SK-N-DZ (cell line): ENCODE measurements at places on chromosomes 16 and 17.

- peak; percentile 88 for DNase-seq
Measured at GRCh38 chr17:43907998-43908721, 824 bp upstream of the MPP2 start.

DNA sequence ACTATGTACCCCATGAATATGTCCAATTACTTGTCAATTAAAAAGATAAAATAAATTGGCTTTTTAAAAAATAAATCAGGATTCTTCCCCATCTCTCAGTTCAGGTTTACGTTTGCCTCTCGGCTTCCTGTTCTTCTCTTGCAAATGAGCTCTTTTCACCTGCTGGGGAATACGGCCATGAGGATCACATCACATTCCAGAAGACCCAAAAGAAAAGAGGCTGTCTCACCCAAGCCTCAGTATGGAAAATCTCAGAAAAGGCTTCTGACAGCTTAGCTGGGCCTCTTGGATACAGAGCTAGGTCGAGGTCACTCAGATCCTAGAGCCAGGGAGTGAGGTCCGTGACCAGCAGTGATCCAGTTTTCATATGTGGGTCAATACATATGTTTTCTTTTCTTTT, 171.2 kb upstream of the SDK2 start:
- no peak for DNase-seq

- no peak for DNase-seq
Measured at GRCh38 chr16:80704751-80705505, 99.5 kb downstream of the CDYL2 start.

- no peak for DNase-seq
Measured at GRCh38 chr17:55661256-55661758, 61.4 kb downstream of the TMEM100 start.

GRCh38 chr16:28264656-28265055, 27.7 kb upstream of the SBK1 start:
- DNase-seq, result peak; percentile 53

DNA sequence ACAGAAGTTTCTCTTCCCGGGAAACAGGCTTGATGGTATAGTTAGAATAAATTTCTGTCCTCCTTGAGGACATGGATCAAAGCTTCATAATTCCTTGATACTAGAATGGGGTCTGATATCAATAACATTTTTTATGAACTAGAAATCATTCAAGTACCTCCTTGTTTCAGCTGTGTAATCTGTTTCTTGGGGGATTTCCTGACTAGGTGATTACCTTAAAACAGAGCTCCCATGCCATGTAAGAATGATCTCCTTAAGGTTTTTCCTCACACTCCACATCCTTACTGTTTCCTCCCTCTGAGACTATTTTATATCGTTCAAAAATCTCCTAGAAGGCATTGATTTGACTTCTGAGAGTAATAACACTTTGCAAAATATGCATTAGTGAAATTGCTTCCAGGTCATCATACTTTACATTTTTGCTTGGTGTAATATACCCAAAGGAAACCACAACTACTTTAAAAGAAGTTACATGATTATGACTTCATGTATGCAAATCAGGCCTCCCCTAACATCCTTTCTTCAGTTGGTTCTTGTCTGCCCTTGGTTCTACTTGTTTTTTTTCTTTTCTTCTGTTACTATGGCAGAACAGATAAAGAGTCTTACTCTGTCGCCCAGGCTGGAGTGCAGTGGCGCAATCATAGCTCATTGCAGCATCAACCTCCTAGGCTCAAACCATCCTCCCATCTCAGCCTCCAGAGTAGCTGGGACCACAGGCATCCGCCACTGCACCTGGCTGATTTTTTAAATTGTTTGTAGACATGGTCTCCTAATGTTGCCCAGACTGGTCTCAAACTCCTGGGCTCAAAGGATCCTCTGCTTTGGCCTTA, 388.8 kb downstream of the ZFHX3 start:
- DNase-seq, result no peak

DNA sequence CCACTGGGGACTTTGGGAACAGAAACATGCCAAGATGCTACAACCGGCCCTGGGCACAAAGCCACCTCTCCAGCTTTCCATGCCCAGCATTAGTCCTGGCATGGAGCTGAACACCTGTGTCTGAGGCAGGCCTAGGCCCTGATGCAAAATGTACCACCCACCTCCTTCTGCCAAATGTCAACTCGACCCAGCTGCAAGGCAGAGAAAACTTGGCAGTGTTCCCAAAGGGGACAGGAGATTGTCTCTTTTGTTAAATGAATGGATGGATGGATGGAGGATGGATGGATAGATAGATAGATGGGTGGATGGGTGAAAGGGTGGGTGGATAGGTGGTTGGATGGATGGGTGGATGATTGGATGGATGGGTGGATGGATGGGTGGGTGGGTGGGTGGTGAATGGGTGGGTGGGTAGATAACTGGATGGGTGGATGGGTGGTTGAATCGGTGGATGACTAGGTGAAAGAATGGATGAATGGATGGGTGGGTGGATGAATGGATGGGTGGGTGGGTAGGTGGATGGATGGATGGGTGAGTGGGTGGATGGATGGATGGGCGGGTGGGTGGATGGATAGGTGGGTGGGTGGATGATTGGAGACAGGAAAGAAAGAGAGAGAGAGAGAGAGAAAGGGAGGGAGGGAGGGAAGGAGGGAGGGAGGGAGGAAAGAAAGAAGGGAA, 73.4 kb upstream of the TNRC6C start:
- DNase-seq, result no peak

- no peak for DNase-seq
Measured at GRCh38 chr17:83098241-83099085, 19.1 kb downstream of the METRNL start.

- DNase-seq, result no peak
Measured at GRCh38 chr16:14105760-14106375, 34.7 kb downstream of the MRTFB start.

DNA sequence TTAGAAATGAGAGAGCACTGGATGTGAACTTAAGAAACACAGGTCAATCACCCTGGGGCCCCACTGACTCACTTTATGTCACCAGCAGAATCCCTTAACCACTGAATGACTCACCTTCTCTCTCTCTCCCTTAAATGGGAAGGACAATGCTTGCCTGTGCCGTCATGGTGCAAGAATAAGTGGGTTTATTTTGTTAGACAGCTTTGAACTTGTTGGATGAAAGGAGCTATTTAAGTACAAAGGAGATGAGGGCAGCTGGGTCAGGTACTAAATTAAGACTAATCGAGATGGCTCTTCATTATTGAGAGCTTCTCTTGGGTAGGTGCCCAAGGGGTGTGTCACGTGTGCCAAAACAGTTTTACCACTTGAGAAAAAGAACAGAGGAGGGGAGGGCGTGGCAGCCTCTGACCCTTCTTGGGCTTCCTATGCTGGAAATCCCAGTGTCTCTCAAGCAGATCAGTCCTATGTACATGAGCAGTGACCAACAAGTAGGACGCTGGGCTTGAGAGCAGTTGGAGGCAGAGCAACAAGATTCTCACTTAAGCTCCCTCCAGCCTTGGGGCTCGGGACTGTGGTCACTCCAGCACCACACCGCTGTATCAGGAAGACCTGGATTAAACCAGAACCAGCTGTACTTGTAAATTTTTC, 6.7 kb upstream of the KRT31 start:
- no peak for DNase-seq

DNA sequence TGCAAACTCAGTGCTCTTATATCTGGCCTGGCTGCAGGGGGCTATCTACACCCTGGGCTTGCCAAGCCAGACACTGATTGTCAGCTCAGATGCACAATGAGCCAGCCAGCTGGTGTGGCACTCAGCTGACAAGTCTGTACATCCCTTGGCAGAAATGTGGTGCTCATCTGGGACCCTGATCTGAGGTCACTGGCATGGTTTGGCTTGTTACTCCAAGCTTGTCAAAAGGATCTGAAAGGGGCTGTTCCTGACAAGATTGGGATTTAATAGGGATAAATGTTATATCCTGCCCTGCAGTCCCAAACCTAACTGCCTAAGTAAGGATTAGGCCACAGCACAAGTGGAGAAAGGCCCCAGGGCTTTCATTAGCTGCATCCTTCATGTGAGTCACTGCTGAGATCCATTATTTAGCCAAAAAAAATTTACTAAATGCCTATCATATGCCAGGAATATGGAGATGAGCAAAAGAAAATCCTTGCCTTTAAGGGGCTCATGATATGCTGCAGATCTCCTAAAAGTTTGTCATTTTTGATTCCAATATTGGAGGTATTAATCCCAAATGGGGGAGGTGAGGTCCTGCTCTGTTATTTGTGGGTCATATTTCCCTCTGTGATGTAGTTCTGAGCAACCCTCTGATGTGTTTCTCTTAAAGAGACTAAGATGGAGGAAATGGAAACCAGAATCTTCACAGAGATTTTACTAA, 6.3 kb downstream of the SLC6A2 start:
- DNase-seq, result no peak

DNA sequence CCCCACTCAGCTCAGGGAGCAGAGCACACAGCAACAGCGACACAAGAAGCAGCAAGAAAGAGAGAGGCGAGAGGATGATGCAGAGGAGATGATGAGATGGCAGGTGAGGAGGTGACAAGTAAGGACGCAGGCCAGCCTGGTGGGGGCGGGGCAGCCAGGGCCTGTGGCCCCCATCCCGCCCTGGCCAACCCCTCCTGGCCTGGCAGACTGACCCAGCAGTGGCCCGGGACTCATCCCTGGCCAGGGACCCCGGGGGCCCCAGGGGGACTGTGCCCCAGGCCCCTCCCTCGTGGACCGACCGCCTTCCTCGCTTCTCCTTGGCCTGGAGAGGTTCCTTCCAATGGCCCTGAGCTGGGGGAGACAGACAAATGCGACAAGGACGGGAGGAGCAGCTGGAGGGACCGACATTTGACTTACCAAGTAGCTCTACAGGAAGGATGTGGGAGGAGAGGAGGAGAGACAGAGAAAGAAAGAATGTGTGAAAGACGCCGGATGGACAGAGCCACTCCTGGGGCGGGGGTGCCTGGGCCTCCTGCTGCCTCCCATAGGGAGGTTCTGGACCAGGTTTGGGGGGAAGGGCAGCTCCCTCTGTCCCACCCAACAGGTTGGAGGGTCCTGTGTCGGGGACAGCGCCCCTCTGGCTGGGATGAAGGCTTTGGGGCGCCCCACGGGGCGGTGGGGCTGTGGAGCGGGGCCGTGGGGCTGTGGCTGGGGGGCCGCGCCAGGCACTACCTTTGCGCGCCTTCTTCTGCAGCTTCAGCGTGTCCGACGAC, 6.8 kb downstream of the MTSS2 start:
- no peak for DNase-seq

DNA sequence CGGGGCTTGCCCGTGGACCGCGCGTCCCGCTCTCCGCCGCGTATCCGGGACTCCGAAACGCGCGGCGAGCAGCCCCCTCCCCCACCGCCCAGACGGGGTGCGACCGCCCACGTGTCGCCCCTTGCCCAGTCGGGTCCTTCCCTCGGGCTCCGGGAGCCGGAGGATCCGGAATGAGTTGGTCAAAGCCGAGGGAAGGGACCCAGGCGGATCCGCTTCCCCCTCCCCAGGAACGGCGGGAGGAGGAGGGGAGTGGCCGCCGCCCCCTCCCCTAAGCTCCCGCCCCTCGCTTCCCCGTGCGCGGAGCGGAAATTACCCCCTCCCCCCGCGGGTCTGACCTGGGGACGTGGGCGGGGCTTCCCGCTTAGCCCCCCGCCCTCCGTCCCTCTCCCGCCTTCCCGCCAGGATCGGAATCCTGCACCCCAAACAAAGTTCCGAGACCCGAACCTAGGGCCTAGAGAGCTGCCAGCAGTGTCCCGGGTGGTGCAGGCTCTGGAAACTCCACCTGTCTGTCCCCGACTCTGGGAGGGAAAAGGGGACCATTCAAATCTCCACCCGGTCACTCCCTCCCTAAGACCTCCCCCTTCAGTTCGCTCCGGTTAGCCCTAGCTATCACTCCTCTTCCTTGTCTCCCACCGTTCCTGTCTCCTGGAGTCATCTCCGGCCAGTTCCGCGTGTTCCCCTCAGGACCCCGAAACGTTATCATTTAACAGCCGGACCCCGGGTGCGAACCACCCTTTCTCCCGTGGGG, 1.0 kb upstream of the IGF2BP1 start:
- peak; percentile 96 for DNase-seq

DNA sequence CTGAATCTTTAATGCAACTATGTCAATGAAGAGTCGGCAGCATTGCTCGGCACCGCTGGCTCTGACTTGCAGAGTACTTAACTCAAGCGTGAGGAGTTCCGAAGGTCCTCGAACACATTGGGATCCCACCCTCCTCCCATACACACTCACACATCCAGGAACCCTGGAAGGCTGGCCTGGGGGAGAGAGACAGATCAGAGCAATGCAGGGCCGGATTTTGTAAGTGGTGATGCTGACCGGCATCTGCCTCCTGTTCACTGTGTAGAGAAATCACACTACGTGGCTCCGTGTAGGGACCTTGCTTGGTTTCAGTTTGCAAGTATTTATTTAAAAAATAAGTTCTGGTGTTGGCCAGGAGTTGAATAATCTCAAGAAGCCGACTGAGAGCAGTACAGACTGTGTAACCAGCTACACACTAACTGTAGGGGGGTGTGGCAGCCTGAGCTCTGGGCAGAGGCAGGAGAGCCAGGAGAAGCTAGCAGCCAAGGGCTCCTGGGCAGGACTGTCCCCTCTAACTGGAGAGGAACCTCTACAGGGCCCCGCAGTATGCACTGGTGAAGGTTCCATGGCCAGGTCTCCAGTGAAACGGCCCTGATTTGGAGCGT, 190.2 kb upstream of the TNRC6C start:
- no peak for DNase-seq

- no peak for DNase-seq
Measured at GRCh38 chr16:21618281-21618680, 18.9 kb downstream of the METTL9 start.

DNA sequence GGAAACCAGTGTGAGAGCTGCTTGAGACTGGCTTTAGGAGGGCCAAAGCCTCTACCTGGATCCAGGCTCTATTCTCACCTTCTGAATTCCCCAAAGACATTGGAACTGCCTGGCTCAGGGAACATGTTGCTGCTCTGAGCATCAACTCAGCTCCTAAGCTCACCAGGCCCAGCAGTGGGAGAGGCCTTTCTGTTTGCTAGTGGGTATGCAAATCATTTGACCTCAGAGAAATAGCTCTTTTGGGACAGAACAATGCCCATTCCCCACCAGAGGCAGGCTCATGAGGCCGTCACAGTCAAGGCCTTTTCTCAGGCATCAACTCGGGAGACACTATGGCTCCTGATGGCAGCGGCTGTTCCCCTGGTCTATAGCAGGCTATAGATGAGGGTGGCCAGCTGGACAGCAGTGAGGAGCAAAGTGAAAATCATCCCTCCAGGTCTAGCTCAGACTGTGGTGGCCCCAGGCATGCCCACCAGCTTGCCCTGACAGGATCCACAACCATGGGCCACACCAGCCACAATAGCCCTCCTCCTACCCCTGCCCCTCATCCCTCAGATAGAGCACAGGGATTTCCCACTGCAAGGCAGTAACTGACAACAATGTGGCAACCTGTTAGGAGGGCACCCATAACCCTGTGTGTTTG, 30.4 kb upstream of the GFOD2 start:
- DNase-seq, result no peak

GRCh38 chr16:27230562-27231001, 27.3 kb downstream of the KDM8 start:
- DNase-seq, result no peak

DNA sequence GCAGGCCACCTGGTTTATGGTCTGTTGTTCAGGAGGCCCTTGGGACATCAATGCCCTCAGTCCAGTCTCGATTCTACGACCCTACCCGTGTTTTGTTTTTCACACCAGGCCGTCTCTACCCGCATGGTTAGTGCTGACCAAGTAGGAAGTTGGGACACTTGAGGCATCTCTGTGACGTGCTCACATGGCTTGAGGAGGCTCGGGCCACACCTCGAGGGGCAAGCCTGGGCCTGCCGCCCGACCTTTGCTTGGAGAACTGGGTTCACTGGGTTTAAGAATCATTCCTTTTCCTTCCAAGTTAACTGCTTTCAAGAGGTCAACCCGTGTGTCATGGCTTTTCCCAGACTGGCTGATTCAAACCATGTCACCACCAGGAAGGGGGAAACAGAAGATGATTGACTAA, 86.8 kb downstream of the CMIP start:
- no peak for DNase-seq

GRCh38 chr17:1597861-1598342, 30.7 kb downstream of the SLC43A2 start:
- DNase-seq, result no peak
